Left cardiac atrium (tissue), 4 donors: ENCODE measurements at places on chromosomes 3 and 15. TPM values are rescaled to one million over a fixed set of nuclear protein-coding genes. Genes with fewer than 3 reads are reported as not detected.
A peak's percentile ranks its signal among the peaks of the same experiment; 100 is the strongest.

GRCh38 chr3:69406163-69406562 lies 20.3 kb upstream of the FRMD4B start:
- DNase-seq: peak; percentile 62

DNA sequence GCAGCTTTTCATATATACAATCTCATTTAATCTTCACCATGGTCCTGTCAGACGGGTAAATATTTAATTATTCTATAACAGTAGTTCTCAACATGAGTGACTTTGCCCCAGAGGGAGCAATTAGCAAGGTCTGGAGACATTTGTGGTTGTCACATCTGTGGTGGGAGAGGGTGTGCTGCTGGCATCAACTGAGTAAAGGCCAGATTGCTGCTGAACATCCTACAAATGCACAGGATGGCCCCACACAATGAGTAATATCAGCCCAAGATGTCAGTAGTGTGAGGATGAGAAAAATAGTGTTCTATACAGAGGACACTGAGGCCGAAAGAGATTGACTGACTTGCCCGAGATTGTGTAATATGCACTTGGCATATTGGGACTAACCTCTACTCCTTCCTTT lies 156.0 kb downstream of the AGBL1 start:
- DNase-seq: no peak

The CHRNA3 gene
- 2.3 TPM for total RNA-seq

GRCh38 chr15:79930516-79930915 lies 33.7 kb upstream of the MTHFS start:
- no peak for DNase-seq

DNA sequence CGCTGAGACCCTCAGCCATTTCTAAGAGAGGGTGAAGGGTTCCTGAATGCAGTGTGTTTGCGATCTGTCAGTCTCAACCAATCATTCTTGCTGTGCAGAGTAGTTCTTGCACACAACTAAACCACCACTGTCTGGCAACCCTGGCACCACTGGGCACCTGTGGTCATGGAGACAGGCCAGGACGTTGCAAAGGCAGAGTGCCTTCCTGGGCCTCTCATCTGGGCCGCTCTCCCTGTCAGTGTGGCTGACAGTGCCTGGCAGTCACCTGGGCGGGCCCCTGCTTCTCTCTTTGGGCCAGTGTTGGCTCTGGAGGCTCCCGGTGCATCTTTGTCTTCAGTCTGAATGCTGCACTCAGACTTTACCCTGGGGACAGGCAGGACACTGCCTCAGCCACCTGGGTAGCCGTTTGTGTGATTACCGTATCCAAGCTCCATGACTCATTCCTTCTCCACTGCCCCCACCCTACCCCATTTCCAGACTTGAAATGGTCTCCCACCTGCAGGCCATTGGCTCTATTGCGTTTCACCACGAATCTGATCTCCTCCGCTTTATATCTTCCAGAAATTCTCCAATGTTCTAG lies 104.6 kb upstream of the KLF13 start:
- no peak for DNase-seq

GRCh38 chr3:66033241-66034138 lies 5.2 kb downstream of the MAGI1 start:
- DNase-seq: no peak

GRCh38 chr3:107208100-107208499 lies 169.1 kb upstream of the CCDC54 start:
- DNase-seq: no peak

DNA sequence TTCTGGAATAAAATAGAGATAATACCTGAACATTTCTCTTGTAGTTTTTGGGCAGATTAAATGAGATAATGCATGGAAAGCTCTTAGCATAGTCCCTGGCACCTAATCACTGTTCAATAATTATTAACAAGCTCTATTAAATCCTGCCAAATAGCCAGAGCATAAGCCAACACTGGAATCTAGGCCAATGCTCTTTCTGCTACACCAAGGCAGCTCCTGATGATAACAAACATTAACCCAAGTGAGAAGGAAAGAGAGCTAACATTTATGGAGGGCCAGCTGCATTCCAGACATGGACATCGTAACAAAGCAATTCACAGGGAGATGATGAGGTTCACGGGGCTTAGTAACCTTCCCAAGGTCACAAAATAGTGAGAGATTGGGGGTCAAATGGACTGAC lies 23.3 kb downstream of the LARP6 start:
- no peak for DNase-seq

GRCh38 chr3:156787926-156788663 lies 38.1 kb upstream of the LEKR1 start:
- no peak for DNase-seq

GRCh38 chr3:50642382-50642781 lies 25.4 kb downstream of the MAPKAPK3 start:
- no peak for DNase-seq

DNA sequence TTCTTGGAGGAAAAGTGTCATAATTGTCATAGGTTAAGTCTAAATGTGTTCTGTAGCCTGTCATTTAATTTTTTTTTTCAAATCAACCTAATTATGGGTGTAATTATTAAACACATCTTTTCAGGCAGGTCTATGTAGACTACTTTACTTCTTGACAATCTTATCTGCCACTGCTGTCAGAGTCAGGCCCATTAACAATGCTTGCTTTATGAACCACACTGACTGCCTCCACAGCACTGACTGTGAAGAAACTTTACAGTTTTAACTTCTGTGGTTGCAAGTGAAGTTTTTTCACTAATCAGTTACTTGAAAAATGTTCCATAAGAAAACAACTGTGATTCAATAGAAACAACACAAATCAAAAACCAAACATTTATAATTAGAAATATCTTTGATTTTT lies 407.8 kb downstream of the PLCL2 start:
- no peak for DNase-seq

The NANOGP8 gene
- total RNA-seq: not detected

The FAM107A gene
- total RNA-seq: 55.1 TPM

GRCh38 chr3:90032980-90033641 lies 925.7 kb downstream of the EPHA3 start:
- no peak for DNase-seq

The CALML4 gene
- 3.7 TPM for total RNA-seq

- DNase-seq: no peak
These were observed 43.4 kb upstream of the FAH start for GRCh38 chr15:80109388-80109787.

- no peak for DNase-seq
These were observed 97.4 kb downstream of the KCNAB1 start for GRCh38 chr3:156217674-156218352.

DNA sequence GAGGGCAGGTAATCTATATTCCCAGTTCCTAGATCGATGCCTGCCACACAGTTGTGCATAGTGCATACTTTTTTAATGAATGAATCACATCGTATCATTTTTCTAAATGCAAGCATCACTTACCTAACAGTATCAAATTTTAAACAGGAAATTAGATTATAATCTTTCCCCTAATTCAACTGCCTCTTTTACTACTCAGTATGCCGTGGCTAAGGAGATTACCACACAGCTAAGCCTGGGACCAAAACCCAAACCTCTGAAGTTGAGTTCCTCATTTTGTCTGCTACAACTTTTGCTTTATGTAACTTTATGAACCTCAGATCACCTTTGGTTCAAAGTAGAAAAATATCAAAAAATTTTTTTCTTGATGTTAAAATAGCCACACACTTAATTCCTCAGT lies 53.2 kb upstream of the FNDC3B start:
- DNase-seq: no peak

- DNase-seq: no peak
These were observed 17.7 kb downstream of the MCCC1 start for GRCh38 chr3:183081459-183082183.

DNA sequence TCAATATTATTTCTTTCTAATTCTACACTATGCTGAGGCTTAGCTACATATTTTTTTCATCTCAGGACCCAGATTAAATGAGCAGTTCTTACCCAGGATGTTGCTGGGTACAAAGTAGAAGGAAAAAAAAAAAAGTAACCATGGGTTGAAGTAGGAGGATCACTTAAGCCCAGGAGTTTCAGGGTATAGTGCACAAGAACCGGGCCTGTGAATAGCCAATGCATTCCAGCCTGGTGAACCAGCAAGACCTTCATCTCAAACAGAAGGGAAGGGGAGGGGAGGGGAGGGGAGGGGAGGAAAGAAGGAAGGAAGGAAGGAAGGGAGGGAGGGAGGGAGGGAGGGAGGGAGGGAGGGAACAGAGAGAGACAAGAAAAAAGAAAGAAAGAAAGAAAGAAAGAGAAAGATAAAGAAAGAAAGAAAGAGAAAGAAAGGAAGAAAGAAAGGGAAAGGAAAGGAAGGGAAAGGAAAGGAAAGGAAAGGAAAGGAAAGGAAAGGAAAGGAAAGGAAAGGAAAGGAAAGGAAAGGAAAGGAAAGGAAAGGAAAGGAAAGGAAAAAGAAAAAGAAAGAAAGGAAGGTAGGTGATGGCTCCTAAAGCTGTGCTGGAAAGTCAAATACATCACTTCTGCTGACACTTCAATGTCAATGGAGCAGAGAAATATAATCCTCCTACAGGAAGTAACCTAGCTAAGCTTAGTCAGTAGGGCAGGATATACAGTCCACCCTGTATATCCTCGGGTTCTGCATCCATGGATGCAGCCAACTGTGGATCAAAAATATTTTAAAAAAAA lies 206.8 kb upstream of the TGFBR2 start:
- no peak for DNase-seq

The SPINK8 gene
- not detected for total RNA-seq

GRCh38 chr15:92570391-92570790 lies 85.2 kb downstream of the FAM174B start:
- no peak for DNase-seq

GRCh38 chr3:8183627-8184026 lies 318.0 kb upstream of the LMCD1 start:
- no peak for DNase-seq

GRCh38 chr3:27533718-27534573 lies 49.8 kb upstream of the SLC4A7 start:
- peak; percentile 72 for DNase-seq

DNA sequence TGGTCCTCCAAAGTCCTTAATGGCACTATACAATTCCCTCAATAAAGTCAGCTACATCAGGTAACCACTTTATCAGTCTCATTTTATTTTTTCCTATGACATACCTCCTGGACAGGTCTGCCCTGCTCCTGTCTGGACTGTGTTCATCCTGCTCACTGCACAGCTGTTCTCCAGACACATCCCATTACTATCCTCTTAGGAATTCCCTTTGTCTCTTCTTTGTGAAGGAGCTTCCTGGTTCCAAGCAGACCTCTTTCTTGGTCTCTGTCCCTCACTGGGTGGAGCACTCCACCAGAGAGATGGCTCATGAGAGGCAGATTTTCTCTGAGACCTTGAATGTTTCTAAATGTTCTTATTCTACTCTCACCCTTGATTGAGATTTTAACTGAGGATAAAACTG lies 60.1 kb downstream of the KY start:
- no peak for DNase-seq

The FAM81A gene
- 3.7 TPM for total RNA-seq

The PCOLCE2 gene
- 153 TPM for total RNA-seq

DNA sequence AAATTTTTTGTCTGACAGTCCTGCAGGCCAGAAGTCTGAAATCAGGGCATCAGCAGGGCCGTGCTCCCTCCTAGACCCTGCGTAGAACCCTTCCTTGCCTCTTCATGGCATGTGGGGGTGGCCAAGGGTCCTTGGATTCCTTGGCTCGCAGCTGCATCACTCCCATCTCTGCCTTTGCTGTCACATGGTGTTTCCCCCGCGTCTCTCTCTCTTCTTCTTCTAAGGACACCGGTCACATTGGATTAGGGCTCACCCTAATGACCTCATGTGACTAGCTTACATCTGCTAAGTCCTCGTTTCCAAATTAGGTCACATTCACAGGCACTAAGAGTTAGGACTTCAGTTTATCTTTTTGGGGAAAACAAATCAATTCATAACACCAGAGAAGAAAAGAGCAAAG lies 12.0 kb downstream of the SLCO3A1 start:
- no peak for DNase-seq

GRCh38 chr15:23072633-23073032 lies 33.3 kb upstream of the TUBGCP5 start:
- DNase-seq: no peak

GRCh38 chr15:70234256-70234905 lies 136.7 kb upstream of the TLE3 start:
- DNase-seq: no peak

The CDHR4 gene
- total RNA-seq: 0.24 TPM

DNA sequence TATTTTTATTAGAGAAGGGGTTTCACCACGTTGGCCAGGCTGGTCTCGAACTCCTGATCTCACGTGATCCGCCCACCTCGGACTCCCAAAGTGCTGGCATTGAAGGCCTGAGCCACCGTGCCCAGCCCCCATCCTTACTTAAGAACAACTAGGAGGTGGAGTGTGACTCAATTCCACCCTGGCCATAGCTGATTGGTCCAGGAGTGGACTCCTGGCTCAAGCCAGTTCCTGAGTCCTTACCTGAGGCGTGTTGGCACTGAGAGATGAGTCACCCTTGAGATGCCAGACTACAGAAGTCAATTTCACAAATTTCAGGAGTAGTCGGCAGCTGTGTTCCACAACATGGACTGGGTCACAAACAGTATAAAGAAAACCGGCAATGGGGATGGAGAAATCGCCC lies 124.2 kb downstream of the SHQ1 start:
- DNase-seq: no peak

DNA sequence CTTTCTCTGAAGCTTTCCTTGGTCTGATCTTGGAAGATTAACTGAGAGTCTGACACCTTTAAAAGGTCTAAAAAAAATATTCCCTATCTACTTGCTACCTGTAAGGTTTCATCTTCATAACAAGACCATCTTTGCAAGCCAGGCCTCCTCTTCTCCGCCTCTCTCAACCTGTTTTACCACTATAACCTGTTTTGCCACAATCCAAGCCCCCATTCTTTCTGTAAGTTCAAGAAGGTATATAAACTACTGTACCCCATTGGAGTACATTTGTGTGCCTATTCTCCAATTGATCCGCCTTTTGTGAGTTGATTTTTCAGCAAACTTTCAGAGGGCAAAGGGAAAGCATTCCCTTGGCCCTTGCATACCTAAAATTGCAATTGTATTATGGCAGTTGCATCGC lies 319.3 kb upstream of the NECTIN3 start:
- no peak for DNase-seq

- no peak for DNase-seq
These were observed 2.5 kb downstream of the CTDSPL start for GRCh38 chr3:37863949-37864822.

The SNTN gene
- total RNA-seq: not detected

DNA sequence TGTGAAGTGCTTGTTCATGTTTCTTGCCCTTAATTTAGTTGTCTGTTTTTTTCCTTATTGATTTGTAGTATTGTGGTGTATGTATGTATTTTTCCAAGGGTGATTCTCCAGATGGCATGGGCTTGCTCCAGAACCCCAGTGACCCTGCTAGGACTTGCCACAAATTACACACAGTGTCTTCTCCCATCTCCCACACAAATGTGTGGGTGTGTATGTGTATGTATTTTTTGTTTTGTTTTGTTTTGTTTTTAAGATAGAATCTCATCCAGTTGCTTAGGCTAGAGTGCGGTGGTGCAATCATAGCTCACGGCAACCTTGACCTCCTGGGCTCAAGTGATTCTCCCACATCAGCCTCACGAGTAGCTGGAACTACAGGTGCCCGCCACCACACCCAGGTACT lies 36.2 kb upstream of the ARID3B start:
- DNase-seq: no peak

The ACKR2 gene
- 2.2 TPM for total RNA-seq

The LRTM1 gene
- total RNA-seq: not detected
